Activated naive CD4-positive, alpha-beta T cell treated with anti-CD3 and anti-CD28 coated beads, Interleukin-2, amount 10 ng/mL, durations not matched to agents 5 hours and 36 hours (primary cell): ENCODE measurements at places on chromosomes 7 and 10. TPM values are rescaled to one million over a fixed set of nuclear protein-coding genes. Genes with fewer than 3 reads are reported as not detected.

Gene PLPP4
- total RNA-seq = not detected

Gene MRC1
- not detected for total RNA-seq

Gene GIMAP1
- 32.8 TPM for total RNA-seq

Gene POM121C
- 82.3 TPM for total RNA-seq

Gene XRCC2
- total RNA-seq = 8.2 TPM

Gene ASZ1
- total RNA-seq = not detected

Gene HOXA2
- not detected for total RNA-seq

Gene PRSS37
- not detected for total RNA-seq

Gene PIP4K2A
- 115 TPM for total RNA-seq

Gene PPP1R3A
- total RNA-seq = not detected

Gene MYL10
- total RNA-seq = not detected

Gene MPP7
- total RNA-seq = 24.4 TPM

Gene LMBR1
- total RNA-seq = 52.5 TPM
